A549 treated with DMSO at 1 μM for 4 hours (cell line): ENCODE measurements at places on chromosomes 3 and 15. TPM values are rescaled to one million over a fixed set of nuclear protein-coding genes. Genes with fewer than 3 reads are reported as not detected.

Gene INKA1
- total RNA-seq: 1.6 to 1.7 TPM (median 1.6 TPM) in 5 replicates

Gene CMTM8
- 4.6 to 11.2 TPM (median 9.9 TPM) in 5 replicates for total RNA-seq

Gene GREM1
- total RNA-seq: 8.3 to 21.2 TPM (median 9.4 TPM) in 5 replicates

Gene TGM4
- 0.05 to 0.09 TPM (median 0.07 TPM) in 3 of 5 replicates, not detected in the others for total RNA-seq

Gene STAC
- 1.8 to 3.1 TPM (median 2.8 TPM) in 5 replicates for total RNA-seq

Gene GPR160
- total RNA-seq: 1.0 to 2.6 TPM (median 2.0 TPM) in 5 replicates

Gene PIGZ
- total RNA-seq: 1.1 to 1.6 TPM (median 1.2 TPM) in 5 replicates

Gene KNG1
- 0.17 TPM in 1 of 5 replicates, not detected in the others for total RNA-seq

Gene CNTN6
- total RNA-seq: not detected in 5 replicates
